Smooth muscle cell of the coronary artery (primary cell): ENCODE measurements at places on chromosomes 3 and 15. TPM values are rescaled to one million over a fixed set of nuclear protein-coding genes. Genes with fewer than 3 reads are reported as not detected.

Gene FRMD5
- 9.7 and 15.4 TPM in 2 replicates for total RNA-seq

Gene SUCNR1
- 2.2 TPM in 1 of 2 replicates, not detected in the other for total RNA-seq

Gene SLC7A14
- 0.60 and 0.70 TPM in 2 replicates for total RNA-seq

Gene MOBP
- under 0.01 TPM in 1 of 2 replicates, not detected in the other for total RNA-seq

Gene STIMATE
- total RNA-seq: 7.5 and 10.9 TPM in 2 replicates
